ENCODE measurements at places on chromosomes 7 and 10.

GRCh38 chr10:9885761-9886160 is 1131.9 kb upstream of the CELF2 start:
- DNase-seq = no peak

DNA sequence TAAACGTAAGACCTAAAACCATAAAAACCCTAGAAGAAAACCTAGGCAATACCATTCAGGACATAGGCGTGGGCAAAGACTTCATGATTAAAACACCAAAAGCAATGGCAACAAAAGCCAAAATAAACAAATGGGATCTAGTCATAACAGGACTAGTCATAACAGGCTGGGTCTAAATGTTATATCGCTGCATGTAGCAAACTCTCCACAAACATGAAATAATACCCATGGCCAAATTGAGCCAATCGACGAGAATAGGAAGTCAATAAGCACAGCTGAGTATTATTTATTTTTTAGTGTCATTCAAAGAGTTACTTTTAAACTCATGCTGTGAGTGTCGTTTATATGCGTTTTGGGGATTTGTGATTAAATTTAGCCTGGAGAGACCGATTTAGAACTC is 225.1 kb downstream of the TFEC start:
- no peak for DNase-seq

GRCh38 chr7:149156898-149157297 is 9.6 kb downstream of the ZNF398 start:
- no peak for DNase-seq

DNA sequence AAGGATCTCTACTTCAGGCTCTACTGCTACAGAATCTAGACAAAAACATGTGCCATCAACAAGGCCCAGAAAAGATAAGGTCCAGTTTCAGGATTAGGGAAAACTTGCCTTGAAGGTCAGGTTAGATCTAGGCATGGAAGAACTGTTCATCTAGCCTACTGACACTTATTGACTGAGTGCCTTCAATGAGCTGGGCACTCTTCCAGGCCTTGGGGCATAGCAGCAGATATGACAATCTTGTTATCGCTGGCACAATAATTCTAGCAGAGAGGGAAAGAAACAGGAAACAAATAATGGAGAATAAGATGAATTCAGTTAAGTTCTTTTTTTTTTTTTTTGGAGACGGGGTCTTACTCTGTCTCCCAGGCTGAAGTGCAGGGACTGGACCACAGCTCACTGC is 71.6 kb downstream of the ADCYAP1R1 start:
- DNase-seq = no peak

DNA sequence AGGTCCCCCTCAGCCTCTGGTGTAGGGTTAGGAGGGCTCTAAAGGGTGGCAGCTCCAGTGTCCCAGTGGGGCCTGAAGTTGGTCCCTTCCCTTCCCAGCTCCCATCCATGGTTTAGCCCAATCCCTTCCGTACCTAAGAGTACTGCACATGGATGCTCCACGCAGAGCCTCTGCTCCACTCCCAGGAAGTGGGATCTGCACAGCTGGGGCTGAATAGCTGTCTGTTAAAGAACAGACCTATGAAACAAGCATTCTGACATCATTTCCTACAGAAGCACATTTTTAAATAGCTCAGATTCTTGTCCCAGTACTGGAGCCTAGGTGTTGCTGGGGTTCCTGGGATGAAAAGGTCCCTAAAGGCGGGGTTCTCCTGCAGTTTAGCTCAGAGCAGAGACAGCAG is 135.9 kb downstream of the ZMYND11 start:
- DNase-seq = no peak

- DNase-seq = no peak
These were observed at the start of gene PRSS37 for GRCh38 chr7:141841385-141841784. TSS of gene PRSS37 (minus strand) at chr7:141841485. CDS start at chr7:141841049, 436 bp downstream.

GRCh38 chr10:16271571-16271970 is 165.2 kb upstream of the PTER start:
- DNase-seq = no peak

- no peak for DNase-seq
These were observed 329 bp downstream of the NOLC1 start for GRCh38 chr10:102152545-102152890.

- no peak for DNase-seq
These were observed 95.1 kb downstream of the LSMEM1 start for GRCh38 chr7:112575864-112576263.

GRCh38 chr10:79354141-79354540 is 6.9 kb downstream of the PPIF start:
- DNase-seq = no peak

DNA sequence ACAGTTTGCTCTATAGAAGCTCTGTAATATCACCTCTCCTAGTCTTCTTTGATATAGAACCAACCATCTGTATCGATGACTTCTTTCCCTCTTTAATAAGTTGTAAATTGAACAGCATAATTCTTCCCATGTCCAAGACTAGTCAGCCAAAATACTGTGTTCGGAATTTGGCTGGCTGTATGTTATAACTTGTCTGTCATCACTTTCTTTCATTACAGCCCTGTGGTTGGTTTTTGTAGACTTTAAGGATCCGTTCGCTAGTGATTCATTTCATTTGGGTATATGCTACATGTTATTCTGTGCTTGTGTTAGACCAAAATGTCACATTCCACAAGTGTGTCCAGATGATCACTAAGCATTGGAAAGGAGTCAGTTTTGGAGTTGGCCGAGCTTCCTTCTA is 155.4 kb upstream of the ITGB1 start:
- no peak for DNase-seq

DNA sequence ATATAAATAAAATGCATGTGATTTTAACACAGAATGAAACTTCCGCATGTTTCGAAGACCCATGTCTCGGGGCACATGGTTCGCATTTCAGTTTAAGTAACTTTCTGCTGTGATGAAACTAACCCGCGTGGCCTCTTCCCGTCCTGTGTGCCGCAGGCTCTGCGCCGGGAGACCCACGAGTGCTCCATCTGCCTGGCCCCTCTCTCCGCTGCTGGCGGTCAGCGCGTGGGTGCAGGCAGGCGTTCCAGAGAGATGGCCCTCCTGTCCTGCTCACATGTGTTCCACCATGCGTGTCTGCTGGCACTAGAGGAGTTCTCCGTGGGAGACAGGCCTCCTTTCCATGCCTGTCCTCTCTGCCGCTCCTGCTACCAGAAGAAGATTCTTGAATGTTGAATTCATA is 35.7 kb downstream of the RNF32 start:
- DNase-seq = no peak

- no peak for DNase-seq
These were observed 652.1 kb downstream of the PHTF2 start for GRCh38 chr7:78450706-78451105.

DNA sequence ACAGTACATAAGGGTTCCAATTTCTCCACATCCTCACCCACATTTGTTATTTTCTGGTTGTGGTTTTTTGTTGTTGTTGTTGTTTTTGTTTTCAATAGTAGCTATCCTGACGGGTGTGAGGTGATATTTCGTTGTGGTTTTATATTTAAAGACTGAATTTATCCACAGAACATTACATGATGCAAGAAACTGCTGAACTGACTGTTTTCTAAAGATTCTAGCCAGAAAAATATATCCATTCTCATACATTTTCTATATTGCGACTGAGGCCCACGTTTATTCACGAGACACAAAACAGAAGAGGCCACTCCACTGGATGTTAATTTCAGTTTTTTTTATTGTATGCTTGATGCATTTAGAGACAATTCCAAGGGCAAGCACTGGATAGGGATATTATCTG is 69.8 kb downstream of the SCRN1 start:
- no peak for DNase-seq

DNA sequence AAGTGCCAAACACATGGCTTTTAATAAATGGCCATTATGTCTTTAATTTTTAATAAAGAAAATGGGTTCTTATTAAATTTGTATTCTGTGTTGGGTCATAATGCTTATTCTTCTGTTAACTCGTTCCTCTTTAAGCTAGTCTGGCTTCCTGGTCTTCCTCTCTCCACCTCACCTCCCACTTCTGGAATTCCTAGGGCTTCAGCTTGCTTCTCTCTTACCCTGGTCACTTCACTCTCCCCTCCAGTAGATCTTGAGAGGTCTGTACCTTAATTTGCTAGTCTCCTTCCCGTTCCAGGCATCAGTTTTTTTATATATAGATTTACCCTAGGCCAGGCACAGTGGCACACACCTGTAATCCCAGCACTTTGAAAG is 111.2 kb downstream of the RALA start:
- no peak for DNase-seq

DNA sequence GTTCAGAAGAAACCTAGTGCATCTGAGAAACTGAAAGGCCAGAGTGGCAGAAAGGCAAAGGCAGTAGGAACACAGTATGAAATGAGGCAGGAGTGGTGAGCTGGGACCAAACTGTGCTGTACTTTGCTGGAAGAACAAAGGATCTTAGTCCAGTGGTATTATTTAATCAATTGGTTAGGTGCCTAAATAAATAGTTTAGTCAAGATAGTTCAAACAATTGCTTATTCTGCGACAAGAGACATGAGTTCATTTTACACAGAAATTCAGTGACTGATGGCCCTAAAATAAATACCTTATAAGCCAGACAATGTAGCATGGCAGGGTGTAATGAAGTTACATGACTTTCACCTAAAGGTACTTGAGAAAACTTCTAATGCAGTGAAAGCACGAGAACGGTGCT is 181.8 kb upstream of the LRRN3 start:
- DNase-seq = no peak

DNA sequence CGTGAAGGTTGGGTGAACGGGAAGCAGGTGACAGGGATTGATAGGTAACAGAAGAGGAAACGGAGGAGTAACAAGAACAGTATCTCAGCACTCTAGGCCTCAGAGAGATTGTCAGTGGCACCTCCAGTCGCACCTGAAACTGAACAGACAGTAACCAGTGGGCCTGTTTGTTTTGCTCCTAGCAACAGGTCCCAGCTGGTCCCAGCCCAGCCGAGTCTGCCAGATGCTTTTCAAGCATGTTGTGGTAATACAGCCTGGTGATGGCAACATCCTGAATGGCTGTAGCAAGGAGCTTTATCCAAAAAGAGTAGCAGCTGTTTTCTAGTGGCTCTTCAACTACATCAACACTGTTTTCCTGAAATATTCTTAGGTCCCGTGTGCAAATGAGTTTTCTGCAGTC is 4.7 kb downstream of the CACNB2 start:
- DNase-seq = no peak

GRCh38 chr10:111093741-111094380 is 17.0 kb downstream of the ADRA2A start:
- DNase-seq = no peak

GRCh38 chr7:20927976-20928375 is 141.3 kb upstream of the SP8 start:
- DNase-seq = no peak

DNA sequence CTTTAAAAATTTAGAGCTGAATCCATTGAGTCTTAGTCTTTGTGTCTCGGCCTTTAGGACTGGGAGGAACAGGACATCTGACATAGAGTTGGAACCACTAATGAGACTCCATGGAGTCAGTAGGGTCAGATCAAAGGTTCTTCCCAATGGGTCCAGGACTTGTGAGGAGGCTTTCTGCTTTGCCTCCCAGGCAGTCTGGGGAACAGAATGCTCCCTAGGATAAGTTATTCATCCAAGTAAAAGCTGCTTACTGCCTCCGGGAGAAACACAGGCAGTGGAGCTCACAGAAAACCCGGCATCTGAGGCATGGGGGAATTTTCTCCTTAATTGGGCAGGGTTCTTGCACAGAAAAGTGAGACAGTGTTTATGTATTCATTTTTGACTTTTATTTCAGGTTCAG is 216.4 kb downstream of the SEC23IP start:
- no peak for DNase-seq

DNA sequence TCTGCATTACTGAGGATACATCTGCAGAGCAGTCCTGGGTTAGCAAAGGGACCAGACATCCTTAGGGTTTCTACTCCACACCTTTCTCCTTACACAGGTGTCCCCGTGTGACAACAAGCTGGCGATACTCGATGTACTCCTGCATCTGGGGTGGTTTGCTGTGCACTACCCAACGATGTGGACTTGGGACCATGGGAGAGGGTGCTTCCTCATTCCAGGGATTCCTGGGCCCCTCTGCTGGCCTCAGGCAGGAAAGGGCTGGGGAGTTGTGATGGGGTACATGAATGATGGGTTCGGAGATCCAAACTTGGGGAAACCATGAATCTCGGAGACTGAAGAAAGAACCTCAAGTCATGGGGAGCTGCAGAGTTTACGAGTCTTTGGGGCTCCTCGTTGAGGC is 179.6 kb upstream of the GALNT17 start:
- DNase-seq = no peak

GRCh38 chr10:1465418-1465911 is 271.9 kb downstream of the ADARB2 start:
- no peak for DNase-seq

DNA sequence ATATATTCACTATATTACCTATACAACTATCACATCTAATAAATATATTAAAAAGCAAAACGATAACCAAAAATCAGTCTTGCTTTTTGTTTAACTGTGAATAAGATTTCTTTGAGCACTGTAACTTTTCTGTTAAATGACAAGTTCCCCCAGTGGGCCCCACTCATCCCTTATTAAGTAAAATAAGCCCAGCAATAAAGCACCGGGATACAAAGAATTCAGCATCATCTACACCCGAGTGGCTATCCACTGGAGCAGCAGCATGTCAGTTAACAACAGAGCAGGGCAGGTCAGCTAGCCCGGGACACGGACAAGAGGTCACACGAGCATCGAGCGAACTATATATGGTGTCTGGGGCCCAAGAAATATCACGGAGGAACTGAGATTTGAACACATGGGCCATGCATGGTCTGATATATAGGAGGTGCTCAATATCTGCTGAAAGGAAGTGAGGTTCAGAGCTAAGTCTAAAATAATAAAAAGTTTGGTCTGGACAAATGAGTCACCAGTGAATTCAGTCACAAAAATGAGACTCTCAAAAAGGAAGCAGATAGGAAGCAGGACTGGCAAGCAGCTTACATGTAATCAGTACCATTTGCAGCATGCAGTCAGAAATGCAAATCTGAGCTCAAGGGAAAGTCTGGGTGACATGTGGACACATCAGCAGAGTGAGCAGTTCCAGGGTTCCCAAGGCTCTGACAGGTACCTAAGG is 4.1 kb downstream of the ERCC6 start:
- DNase-seq = no peak

GRCh38 chr7:132398253-132398925 is 177.9 kb downstream of the PLXNA4 start:
- no peak for DNase-seq

GRCh38 chr7:129095258-129095657 is 40.3 kb upstream of the TNPO3 start:
- no peak for DNase-seq

DNA sequence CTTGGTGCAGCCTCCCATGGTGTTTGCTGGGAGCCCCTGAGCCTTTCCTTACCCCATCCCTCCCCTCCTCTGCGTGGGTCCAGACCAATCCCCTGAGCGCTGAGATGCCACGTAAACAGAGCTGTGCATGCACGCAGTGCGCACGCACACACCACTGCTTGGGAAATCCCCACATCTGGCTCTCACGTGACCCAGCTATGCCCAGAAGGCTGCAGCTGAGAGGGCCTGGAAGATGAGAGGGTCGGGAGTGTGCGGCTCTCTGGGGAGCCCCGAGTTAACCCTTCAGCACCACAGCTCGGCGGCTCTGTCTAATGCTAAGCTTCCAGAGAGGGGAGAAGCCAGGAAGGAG is 177.2 kb downstream of the SH3PXD2A start:
- peak; percentile 74 for DNase-seq

- DNase-seq = no peak
These were observed 111.0 kb upstream of the ANLN start for GRCh38 chr7:36278620-36279172.
